ENCODE measurements at places on chromosomes 1 and 21.

- DNase-seq = no peak
Measured at GRCh38 chr1:1181938-1182410, 8.3 kb downstream of the TTLL10 start.

DNA sequence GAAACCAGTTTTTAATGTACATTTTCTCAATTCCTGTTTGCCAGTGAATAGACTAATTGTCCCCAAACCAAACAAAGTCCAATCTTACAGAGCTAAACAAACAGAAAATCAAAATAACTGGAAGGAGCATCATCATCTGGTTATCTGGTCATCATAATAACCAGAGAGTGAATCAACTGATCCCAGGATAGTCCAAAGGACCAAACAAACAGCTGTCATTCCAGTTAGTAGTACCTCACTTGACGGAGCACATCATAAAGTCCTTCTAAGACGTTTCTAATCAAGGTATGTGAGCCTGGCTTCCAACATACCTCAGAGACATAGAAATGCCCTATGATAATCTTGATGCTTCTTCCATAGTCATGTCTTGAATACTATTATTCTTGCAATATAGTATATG is 240.5 kb downstream of the LTN1 start:
- DNase-seq = no peak

DNA sequence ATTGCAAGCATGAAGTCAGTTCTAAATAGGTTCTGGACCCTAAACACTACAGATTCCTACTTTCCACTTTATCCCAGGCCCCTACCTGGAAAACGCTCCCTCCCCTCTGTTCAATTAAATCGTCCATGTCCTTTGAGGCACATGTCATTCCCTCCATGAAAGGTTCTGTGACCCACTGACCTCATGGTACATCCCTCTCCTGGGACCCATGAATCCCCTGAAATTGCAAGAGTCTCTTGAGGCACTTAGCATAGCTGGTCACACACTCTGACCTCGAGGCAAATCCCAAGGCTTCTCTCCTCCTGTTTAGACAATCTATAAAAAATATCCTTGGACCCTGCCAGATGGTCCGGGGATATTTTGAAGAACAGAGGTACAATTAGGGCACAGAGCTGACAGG is 34.3 kb upstream of the KRTAP19-8 start:
- no peak for DNase-seq

DNA sequence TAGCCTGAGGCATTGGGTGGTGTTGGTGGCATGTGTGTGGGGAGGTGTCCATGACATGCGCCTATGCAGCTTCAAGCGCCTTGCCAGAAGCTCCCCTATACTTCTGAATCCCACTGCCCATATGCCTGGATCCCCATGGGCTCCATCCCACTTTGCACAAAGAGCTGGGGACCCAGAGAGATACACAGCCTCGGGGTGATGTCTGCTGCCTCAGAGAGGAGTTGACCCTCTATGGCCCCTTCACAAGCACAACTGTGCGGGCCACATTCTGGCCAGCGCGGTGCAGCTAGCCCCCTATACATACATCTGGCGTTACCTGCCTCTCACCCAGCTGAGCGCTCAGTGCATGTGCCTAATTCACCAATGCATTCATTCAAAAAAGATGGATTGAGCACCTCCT is 9.6 kb upstream of the PTPRF start:
- no peak for DNase-seq

- no peak for DNase-seq
Measured at GRCh38 chr1:111045033-111045722, 81.5 kb upstream of the LRIF1 start.

GRCh38 chr1:218779341-218780100 is 394.2 kb upstream of the LYPLAL1 start:
- no peak for DNase-seq

GRCh38 chr1:241240069-241240468 is 116.9 kb downstream of the RGS7 start:
- DNase-seq = no peak

DNA sequence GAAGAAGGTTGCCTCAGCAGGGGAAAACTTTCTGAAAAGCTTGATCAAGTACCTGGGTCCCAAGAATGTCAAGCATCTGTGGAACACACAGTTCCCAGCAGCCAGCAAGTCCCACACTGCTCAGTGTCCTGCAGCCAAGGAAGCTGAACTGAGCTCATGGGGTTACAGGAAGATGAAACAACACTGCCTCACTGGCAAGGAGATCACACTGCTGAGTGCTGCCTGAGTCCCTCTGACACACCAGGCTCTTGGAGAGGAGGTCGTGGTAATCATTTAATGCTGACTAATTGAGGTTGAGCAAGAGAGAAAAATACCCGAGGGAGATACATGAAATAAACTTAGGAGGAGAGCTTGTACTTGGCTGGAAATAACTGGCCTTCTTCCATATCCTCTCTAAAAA is 75.2 kb downstream of the MPZL1 start:
- no peak for DNase-seq

DNA sequence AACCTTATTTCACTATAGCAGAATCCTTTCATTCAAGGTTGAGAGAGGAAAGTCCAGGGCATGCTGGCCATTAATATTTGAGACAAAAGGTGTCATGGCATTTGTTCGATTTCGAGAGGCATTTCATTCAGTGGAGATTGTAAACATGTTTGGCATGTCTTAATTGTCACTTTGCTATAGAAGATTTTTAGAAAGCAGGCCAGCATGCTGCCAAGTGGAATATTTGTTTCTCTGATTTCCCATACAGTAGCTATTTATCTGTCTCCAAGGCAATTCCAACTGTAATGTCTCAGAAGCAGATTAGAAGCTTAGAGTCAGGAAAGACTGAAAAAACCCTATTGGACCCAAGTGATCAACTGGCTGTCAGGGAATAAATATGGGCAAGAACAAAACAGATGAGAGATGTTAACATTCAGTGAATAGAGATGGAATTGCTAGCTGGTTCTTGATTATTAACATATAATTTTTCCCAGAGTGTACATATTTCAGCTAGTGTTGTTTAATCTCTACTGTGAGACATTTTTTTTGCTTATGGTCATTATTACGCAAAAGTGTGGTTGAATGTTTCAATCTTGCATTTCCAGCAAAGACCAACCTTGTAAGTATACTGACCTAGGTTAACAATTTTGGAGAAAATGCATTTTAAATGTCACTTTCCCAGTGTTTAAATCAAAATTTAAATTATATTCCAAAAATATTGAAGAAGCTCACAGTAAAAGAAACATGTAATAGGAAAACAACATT is 174.6 kb downstream of the KCNK2 start:
- no peak for DNase-seq

DNA sequence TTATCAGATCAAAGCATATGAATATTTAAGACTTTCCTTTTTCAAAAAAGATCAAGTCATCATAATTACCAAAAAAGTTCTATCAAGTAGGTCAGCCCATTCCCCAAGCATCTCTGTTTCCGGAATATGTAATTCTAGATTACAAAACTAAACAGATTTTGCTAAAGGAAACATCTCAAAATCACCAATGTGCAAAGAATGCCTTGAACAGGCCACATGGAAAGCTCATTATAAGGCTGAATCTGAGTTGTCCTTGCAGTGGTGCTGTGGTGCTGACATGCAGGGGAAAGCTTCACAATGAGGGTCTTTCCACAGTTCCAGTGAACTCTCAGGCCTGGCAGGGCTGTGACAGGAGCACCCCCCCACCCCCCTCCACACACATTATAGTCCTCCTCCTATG is 240.9 kb downstream of the OMA1 start:
- no peak for DNase-seq

DNA sequence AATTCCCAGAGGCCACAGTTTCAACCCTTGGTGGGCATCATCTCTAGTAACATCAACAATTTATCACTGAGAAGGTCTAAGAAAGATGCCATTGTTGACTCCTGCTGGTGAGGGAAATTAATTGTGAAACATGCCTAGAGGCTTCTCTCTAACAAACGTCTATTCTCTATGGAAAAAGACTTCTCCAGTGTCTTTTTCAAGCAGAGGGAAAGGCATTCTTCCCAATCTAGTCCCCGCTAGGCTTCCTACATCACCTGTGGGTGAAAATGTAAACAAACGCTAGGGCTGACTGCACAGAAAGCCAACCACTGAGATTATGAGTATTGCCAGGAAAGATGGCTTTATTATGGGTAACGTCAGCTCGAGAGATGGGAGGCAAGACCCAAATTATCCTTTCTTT is 677.4 kb downstream of the NCAM2 start:
- DNase-seq = no peak

DNA sequence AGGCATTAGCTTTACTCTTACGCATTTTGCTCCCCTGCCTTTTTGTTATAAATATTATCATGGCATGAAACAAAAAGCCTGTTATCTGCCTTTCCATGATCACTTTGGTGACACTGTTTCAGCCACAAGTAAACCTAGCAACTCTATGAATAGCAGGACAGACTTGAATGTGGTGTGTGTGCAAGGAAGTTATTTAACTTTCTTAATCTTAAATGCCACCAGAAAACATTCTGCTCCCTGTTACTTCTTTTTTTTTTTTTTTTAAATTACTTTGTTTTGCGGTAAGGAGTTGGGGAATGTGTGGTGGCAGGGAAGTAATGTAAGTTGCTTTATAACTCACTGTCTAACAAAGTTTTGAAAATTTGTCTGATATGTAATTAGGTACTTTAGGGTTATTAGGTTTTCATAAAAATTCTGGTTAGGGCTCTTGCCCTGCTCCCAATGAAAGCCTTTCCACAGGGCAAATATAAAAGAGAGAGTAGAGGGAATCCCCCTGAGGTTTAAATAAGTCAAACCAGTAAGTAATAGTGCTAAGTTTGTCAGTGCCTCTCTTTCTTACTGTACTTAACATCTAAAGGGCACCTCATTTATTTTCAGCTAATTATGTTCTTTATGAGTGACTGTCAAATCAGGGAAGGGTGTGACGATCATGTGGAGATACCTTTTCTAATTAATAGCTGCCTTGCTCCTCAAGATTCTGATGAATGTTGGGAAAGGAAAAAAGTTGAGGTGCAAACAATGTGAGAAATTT is 39.5 kb downstream of the RASAL2 start:
- DNase-seq = no peak

DNA sequence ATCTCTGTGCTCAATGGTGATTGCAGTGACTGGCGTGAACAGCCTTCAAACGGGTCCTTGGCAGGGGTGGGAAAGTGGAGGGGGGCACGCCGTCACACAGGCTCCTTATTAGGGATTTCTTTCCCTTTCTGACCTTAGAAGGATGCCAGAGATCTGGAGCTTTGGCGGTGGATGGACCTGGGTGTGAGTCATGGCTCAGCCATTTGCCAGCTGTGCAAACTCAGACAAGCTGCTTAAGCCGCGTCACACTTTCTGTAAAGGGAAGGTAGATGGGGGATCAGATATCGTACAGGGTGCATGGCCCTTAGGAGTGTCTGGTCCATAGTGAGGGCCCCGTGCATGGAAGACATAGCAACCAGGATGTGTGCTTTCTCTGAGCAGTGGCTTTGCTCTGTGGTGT is 48.3 kb upstream of the C1orf174 start:
- DNase-seq = no peak

- DNase-seq = no peak
Measured at GRCh38 chr21:34924771-34925419, 124.2 kb downstream of the RUNX1 start.

DNA sequence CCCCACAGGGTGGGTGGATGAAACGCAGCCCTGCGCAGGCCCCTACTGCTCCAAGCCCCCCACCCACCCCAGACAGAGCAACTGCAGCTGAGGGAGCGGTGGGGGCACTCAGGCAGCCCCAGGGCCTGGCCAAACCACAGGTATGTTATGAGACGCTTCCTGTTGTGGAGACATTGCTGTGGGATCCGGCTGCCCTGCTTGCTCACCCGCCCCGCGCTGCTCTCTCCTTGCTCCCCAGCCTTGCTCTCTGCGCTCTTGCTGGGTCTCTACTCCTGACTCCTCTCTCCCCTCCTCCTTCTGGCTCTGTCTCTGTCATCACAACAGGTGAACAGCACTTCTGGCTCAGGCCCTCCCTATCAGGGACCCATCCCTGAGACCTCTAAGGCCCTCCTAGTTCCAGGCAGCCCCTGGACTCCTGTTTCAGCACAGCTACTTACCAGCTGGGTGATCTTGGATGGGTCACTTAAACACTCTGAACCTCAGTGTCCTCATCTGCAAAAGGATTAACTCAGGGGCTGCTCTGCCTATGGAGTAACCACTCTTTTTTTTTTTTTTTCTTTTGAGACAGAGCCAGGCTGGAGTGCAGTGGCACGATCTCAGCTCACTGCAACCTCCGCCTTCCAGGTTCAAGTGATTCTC is 15.9 kb downstream of the COL8A2 start:
- DNase-seq = no peak

DNA sequence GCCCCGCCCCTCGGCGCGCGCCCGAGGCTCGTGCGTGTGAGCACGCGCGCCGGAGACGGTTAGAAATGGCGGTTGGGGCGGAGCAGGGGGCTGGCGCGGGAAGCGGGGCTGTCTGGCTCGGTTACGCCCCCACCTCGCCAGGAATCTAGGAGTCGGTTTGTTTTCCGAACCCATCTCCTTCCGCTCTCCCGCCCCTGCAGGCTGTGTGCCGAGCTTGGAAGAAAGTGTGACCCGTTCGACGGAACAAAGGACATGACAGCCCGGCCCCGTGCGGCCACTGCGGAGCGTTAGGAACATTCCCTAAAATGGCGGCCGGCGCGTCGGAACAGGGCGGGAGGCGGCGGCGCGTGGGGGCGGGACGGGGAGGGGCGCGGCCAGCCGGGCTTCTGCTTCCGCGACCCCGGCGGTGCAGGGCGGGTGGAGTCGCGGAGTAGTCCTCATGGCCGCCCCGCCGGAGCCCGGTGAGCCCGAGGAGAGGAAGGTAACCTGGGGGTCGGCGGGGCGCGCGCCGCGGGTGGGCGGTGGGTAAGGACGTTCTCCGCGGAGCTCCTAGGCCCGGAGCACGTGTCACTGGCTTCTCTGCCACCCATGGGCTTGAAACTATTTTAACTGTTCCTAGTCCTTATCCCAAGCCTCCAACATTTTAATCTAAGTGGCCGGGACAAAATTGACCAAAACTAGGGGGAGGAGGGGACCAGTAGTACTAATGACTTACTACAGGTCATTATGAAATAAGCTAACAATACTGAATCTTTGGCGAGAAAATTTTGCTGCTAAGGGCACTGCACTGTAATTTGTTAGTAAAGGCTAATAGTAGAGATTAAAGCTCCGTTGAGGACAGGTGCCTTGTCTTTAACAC is at the start of gene COX20:
COX20 (plus strand) TSS at position 383 of the 859 bp plus-strand sequence; CDS start at position 440, 57 bp downstream.
- DNase-seq = peak; percentile 88

- DNase-seq = no peak
Measured at GRCh38 chr1:25697435-25698217, 81.0 kb downstream of the MAN1C1 start.
